ENCODE measurements at places on chromosomes 1 and 21.

- DNase-seq: no peak
Measured at GRCh38 chr1:205610901-205611466, 20.8 kb downstream of the ELK4 start.

DNA sequence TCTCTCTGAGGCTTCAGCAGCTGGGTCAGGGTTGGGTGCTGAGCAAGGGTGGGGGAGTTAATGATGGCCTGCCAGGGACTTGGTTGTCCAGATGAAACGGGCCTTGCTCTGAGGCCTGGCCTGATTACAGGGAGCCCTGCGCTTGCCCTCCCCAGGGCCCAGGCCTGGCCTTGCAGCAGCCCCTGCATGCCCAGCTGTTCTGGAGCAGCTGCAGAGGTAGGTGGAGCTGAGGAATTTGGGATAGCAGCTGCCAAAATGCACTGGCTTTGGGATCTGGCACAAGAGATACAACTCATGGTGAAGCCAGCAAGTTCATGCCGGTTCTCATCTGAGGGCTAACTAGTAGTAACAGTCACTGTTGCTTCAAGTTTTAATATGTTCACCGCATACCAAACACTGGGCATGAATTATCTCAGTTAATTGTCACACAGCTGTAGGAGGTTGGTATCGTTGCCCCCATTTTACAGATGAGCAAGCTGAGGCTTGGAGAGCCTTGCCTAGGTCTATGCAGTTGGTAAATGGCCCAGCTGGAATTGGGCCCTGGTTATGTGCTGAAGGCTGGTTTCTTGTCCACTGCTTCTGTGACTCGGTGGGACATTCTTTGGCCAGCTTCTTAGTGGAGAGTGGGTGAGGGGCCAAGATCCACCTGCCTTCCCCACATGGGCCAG lies 7.3 kb upstream of the SERINC2 start:
- DNase-seq: no peak

GRCh38 chr1:111576547-111576946 lies 43.0 kb upstream of the RAP1A start:
- DNase-seq: no peak

GRCh38 chr1:50454911-50455310 lies 31.7 kb upstream of the DMRTA2 start:
- no peak for DNase-seq

- no peak for DNase-seq
Measured at GRCh38 chr1:229251185-229251584, 19.7 kb upstream of the RAB4A start.

- DNase-seq: no peak
Measured at GRCh38 chr1:218383681-218384080, 38.5 kb downstream of the TGFB2 start.

- DNase-seq: no peak
Measured at GRCh38 chr1:80535466-80535865, 1265.3 kb upstream of the ADGRL2 start.

GRCh38 chr21:28745131-28746016 lies 247.3 kb downstream of the LTN1 start:
- DNase-seq: peak; percentile 64

DNA sequence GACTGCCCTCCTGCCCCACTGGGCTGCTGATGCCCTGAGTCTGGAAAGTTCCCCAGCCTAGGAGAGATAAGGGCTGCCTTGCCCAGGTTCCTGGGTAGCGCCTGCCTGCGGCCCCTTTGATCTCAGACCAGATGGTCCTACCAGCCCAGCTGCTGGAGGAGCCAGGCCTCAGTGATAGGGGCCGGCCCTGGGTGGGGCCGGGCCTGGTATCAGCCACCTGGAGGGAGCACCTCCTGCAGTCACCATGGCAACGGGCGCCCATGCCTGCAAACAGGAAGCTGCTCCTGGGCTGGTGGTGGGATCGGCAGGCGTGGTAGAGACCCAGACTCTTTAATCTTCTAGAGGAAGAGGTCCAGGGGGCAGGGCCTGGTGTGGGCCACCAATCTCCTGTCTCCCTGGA lies 119.7 kb upstream of the WNT4 start:
- DNase-seq: no peak

- DNase-seq: peak; percentile 81
Measured at GRCh38 chr1:97379387-97380075, 541.3 kb downstream of the DPYD start.

- DNase-seq: no peak
Measured at GRCh38 chr1:201265756-201266155, 17.6 kb upstream of the PKP1 start.

DNA sequence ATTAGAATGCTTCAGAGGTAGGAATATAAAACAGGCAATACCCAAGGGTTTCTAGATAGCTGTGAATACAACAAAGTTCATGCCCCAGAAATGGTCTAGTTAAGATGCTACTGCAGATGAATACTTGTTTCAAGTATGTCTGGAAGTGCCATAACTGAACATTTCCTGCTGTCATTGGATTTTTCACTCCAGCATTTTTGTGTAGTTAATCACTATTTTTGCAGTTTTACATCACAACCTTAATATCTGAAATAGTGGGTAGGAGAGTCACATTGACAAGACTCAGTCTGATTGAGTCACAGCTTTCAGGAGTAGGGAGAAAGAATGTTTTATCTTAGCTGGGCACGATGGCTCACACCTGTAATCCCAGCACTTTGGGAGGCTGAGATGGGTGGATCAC lies 126.4 kb upstream of the C1orf21 start:
- peak; percentile 69 for DNase-seq

DNA sequence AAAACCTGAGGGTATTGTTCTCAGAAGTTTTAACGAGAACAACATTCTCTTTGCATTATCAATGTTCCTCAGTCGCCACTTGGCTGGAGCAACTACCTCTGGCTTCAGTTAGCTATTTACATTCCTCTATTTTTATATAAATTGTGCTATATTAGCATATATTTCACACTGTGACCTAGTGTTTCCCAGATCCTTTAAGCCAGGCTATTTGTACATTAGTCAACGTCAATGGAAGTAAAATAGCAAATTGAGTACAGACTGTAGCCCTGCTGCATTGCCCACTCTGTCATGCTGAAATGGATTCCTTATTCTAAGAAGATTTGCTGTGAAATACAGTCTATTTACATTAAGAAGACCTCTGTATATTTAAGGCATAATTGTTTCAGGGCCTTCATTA lies 213.8 kb downstream of the ROR1 start:
- no peak for DNase-seq

- no peak for DNase-seq
Measured at GRCh38 chr1:26721669-26722355, 26.0 kb downstream of the ARID1A start.

DNA sequence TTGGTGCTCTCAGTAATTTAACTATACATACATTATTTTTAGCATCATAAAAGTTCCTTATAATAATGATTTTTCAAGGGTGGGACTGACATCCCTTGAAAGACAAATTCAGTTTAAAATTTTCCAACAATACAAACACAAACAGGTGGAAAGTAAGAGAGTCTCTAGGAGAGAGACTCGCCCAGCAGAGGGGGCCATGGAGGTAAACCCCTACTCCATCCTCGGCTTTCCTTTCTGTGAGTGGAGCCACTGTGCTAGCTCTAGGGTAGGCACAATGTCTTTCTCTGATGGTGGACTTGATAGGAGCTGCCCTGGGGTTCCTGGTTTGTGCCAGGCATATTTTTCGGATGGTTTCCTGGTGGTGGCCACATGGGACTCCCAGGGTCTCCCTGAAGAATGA lies 8.3 kb downstream of the CSMD2 start:
- DNase-seq: no peak

GRCh38 chr1:9289711-9290485 lies 2.8 kb upstream of the SPSB1 start:
- peak; percentile 68 for DNase-seq

DNA sequence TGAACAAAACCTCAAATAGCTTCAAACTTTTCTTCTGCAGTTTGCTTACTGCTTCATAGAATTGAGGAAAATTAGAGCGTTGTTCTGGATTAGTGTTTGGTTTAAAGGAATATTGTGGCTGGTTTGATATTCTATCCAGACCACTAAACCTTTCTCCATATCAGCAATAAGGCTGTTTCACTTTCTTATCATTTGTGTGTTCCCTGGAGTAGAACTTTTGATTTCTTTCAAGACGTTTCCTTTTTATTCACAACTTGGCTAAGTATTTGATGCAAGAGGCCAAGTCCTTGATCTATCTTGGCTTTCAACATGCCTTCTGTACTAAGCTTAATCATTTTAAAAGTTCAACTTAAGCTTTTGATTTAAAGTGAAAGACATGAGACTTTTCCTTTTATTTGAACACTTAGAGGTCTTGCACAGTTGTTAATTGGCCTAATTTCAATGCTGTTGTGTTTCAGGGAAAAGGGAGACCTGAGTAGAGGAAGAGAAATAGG lies 359.1 kb downstream of the S1PR1 start:
- no peak for DNase-seq

- DNase-seq: no peak
Measured at GRCh38 chr1:182615468-182616129, 11.4 kb upstream of the RGS16 start.

DNA sequence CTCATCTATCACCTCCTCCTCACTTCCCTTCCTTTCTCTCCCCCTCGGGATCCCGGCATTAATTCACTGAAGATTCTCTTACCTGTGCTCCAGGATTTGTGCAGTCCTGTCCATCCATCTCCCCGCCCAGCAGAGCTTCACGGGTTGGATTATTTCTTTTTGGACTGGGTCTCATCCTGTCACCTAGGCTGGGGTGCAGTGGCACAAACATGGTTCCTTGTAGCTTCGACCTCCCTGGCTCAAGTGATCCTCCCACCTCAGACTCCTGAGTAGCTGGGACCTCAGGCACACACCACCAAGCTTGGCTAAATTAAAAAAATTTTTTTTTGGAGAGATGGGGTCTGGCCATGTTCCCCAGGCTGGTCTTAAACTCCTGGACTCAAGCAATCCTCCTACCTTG lies 12.3 kb upstream of the CSF3R start:
- DNase-seq: no peak

- DNase-seq: peak; percentile 92
Measured at GRCh38 chr1:19949016-19949415, 25.6 kb upstream of the PLA2G2E start.

GRCh38 chr1:155651861-155652661 lies 36.5 kb downstream of the YY1AP1 start:
- no peak for DNase-seq

GRCh38 chr1:187928288-187928687 lies 1099.5 kb downstream of the PLA2G4A start:
- no peak for DNase-seq

DNA sequence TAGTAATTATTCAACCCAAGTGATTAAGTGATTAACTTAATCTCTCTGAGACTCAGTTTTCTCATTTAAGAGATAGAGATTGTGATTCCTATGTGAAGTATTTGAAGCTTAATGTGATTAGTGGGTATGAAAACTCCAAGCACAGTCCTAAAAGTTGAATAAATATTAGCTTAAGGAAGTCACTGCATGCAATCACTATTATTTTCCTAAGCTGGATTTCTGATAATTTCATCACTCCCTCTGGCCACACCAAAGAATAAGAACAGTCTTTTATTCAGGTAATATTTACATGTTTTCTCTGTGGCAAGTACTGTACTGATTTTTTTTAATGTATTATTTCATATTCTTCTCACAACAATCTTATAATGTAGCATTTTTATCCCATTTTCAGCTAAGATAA lies 31.1 kb downstream of the CD55 start:
- DNase-seq: no peak

GRCh38 chr1:168585191-168585590 lies 8.8 kb downstream of the XCL1 start:
- DNase-seq: peak; percentile 47

DNA sequence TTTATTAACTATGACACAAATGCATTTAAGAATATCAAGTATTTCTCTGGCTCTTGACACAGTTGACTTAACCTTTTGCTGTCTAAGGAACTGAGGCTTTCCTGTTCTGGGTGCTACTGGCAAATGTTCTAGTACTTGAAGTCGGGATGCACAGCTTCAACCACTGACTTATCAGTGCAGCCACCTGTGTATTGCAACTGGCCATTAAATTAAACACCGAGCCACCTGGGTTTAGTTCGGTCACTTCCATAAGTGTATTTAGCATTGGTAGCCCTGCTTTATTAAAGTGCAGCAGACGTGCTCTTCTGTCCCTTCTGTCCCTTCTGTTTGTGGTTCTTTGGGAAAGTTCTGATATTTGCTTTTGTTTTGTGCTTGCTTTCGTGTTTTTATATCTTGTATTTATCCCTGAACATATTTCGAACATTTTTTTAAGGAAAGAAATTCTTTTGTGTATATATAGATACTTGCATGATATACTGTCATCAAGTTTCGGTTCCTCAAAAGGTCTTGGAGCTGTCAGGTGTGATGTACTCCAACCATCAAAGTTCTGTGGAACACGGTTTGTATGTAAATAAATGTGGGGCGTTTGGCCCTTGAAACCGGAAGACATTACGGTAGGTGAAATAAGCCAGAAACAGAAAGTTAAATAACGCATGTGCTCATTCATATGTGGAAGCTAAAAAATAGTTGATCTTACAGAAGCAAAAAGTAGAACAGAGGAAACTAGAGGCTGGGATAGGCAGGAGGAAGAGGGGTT lies 297.9 kb upstream of the GREM2 start:
- DNase-seq: no peak
